H7 (cell line): ENCODE measurements at places on chromosomes 7 and 10.

GRCh38 chr7:157576415-157576814 lies 239.6 kb downstream of the DNAJB6 start:
- no peak for DNase-seq

- DNase-seq: no peak
Observed at GRCh38 chr10:93629647-93630305, 17.4 kb downstream of the PDE6C start.

DNA sequence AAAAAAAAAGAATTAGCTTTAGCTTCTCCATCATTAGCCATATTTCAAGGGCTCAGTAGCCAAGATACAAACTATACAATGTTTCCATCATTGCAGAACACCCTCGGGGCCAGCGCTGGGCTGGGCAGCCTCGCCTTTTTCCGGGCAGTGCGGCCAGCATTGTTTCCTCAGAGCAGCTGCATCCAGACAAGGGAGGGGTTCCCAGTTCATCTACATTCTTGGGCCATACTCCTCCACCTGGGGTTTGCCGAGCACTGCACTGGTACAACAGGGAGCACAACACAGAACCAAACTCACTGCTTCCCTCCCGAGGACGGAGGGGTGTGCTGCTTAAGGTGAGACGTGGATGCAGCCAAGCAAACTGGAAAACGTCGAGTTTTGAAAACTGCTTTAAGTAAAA lies 2.4 kb upstream of the PKD1L1 start:
- peak; percentile 76 for DNase-seq

DNA sequence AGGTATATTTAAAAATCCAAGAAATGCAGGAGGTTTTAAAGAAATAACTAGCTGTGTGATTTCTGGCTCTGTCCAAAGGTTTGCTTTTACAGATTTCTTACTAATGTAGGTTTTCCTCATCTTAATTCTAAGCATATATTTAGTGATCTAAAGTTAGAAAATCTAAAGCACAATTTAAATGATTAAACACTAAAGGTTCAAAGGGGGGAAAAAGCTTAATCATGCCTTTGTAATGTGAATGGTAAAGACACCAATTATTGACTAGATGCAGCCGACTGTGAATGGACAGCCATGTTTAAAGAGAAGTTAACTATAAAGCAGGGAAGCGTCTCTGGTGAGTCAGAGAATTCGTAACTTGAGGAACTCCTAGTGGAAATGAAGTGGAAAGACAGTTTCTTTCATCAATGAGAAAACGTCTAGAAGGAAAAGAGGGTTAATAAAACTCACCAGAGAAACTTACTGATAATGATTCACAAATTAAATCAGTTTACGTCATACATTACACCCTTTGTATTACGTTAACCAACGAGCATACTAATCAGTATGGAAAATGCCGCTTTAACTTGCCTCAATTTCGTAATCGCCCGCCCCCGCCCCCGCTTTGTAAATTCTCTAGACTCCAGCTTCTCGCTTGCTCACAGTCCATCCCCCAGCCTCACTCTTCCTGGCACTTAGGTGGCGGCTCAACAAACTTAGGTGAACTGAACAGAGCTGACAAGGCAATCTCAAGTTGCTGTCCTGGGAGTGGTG lies 1.1 kb upstream of the HBP1 start:
- DNase-seq: peak; percentile 15

GRCh38 chr10:70130878-70131559 lies 1.6 kb downstream of the AIFM2 start:
- DNase-seq: peak; percentile 26

- DNase-seq: no peak
Observed at GRCh38 chr10:14146025-14146424, 184.7 kb downstream of the FRMD4A start.

- no peak for DNase-seq
Observed at GRCh38 chr7:44159824-44160630, 18.9 kb upstream of the MYL7 start.

DNA sequence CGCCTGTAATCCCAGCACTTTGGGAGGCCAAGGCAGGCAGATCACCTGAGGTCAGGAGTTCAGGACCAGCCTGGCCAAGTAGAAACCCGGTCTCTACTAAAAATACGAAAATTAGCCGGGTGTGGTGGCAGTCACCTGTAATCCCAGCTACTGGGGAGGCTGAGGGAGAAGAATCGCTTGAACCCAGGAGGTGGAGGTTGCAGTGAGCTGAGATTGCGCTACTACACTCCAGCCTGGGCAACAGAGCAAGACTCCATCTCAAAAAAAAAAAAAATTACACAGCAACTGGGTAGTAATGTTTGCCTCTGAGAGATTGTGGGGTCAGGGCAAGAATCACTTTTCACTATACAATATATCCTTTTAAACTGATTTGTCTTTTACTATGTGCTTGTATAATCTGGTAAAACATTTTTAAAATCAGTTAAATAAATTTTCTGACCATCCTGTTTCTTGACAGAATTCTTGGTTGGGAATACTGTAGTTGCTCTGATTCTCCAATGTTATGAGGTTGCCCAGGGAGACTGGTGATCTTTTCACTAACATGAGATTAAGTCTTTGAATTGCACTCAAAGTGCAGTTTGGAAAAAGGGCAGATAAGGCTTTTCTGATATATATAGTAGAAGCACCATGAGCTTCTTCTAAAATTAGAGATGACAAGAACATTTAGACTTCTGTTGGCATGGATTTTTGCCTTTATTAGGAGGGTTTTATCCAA lies 1.5 kb downstream of the ENTPD7 start:
- DNase-seq: no peak

- DNase-seq: no peak
Observed at GRCh38 chr10:61974601-61975390, 73.3 kb downstream of the ARID5B start.

GRCh38 chr7:94149789-94150545 lies 145.8 kb upstream of the BET1 start:
- no peak for DNase-seq

DNA sequence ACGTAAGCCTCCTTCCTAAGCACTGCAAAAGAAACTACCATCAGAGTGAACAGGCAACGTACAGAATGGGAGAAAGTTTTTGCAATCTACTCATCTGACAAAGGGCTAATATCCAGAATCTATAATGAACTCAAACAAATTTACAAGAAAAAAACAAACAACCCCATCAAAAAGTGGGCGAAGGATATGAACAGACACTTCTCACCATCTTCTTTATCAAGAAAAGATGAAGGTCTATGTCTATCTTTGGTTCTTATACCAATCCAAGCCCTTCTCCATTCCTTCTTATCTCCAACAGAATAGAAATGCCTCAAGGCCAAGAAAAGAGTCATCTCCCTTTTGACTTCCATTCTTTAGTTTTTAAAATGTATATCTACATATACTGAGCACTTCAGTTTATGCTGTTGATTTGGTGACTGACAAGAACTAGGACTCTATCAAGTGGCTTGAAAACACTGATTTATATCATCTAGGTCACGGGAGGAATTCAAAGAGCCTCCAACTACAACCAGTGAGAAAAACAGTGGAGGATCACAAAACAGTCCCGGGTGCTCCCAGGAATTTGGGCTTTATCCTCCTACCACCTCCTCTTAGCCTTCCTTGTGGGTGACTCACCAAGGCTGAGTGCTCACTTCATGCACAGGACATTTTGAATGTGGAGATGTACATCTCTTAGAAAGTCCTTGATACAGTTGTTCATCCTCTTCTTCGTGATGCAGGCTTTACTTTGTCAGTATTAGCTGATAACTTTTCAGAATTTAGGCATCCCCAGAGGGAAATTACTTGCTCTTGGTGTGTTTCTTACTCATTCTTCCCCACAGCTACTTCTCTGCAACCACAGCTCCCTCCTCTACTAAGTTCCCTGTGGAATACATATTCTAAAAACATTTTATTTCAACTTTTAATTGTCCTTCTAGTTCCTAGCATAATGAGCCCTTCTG lies 15.4 kb downstream of the TAS2R41 start:
- no peak for DNase-seq

- DNase-seq: no peak
Observed at GRCh38 chr7:37920305-37920848, at the start of gene EPDR1. Gene EPDR1 (plus strand): TSS chr7:37920640. CDS start chr7:37920940, 300 bp downstream.

DNA sequence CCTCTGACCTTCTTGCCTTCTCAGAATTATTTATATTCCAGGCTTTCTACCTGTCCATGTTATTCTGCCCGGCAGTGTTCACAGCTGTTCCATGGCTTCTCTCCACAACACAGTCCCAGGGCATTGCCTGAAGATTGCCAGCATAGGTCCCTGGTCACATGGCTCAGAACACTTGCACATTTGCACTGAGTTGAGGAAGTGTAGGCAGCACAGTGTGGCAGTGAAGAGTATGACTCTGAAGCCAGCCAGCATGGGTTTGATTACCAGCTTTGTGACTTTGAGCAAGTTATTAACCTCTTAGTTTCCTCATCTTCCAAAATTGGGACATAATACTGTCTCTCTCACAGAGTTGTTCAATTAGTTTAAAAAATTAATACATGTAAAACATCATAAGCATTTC lies 73.2 kb upstream of the NEUROD6 start:
- no peak for DNase-seq

DNA sequence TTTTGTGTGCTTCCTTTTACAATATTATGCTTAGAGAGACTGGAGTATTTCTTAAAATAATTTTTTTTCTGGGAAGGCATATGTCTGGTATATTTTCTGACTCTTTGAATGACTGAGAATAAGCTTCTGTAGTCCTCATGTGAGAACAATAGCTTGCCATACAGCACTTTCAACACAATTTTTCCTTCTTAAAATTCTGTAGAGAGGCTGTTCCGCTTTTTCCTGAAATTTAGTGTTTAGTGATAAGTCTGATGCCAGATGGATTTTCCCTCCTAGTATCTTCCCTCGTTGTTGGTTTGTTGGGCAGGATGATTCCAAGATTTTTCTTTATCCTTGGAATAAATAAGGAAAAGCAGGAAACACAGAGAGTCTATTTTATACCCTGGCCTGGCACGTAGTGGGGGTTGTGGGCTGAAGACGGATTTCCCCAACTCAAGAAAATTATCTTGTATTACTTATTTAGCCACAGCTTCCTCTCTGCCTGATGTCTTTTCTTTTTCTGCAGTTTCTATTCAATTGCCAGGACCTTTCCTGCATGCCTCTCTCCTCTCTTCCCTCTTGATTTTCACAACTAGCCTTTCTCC lies 111.2 kb downstream of the AOAH start:
- DNase-seq: no peak

DNA sequence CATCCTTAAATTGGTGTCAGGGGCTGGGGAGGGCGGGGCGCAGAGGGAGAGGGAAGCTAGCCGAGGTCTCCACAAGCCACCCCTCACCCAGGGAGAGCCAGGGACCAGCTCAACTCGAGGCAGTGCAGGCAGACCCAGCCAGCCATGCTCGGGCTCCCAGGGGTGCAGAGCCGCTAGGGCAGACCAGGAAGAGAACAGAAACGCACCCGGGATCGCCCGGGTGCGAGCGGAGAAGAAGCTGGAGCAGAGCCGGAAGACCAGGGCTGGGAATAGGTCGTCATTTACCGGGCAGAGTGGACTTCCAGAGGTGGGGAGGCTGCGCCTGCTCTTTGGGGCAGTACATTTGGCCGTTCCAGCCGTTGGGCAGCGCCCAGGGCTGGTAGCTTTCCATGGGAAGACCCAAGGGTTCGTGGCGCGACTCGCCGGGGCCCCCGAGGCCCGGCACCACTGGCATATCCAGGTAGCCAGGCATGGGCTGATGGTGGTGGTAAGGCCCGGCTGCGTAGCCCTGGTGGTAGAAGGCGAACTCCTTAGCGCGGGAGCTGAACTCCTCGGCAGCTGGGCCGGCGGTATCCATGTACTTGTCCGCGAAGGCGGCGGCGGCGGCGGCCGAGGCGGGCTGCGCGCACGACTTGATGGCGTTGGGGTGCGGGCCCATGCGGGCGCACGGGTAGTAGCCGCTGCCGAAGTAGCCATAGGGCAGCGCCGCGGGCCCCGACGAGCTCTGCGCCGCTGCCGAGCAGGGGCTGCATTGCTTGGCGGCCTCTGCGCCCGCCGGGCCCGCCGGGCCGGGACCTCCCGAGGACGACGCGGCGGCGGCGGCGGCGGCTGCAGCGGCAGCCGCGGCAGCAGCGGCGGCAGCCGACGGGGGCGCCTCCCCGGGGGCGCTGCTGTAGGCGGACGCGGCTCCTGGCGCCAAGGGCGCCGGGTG lies 755 bp downstream of the HOXA13 start:
- DNase-seq: peak; percentile 87

GRCh38 chr10:22615819-22616499 lies 98.4 kb downstream of the PIP4K2A start:
- no peak for DNase-seq

GRCh38 chr7:131354390-131354789 lies 26.7 kb downstream of the MKLN1 start:
- DNase-seq: no peak

- DNase-seq: peak; percentile 97
Observed at GRCh38 chr10:89251409-89252224, at the start of gene LIPA. Gene LIPA (minus strand): TSS chr10:89251775. CDS start chr10:89247648, 4,127 bp downstream.

GRCh38 chr7:158252837-158253669 lies 334.6 kb downstream of the PTPRN2 start:
- peak; percentile 51 for DNase-seq

GRCh38 chr10:89926736-89927135 lies 225.3 kb downstream of the KIF20B start:
- DNase-seq: no peak

GRCh38 chr10:67779465-67780203 lies 58.4 kb downstream of the DNAJC12 start:
- DNase-seq: peak; percentile 60

DNA sequence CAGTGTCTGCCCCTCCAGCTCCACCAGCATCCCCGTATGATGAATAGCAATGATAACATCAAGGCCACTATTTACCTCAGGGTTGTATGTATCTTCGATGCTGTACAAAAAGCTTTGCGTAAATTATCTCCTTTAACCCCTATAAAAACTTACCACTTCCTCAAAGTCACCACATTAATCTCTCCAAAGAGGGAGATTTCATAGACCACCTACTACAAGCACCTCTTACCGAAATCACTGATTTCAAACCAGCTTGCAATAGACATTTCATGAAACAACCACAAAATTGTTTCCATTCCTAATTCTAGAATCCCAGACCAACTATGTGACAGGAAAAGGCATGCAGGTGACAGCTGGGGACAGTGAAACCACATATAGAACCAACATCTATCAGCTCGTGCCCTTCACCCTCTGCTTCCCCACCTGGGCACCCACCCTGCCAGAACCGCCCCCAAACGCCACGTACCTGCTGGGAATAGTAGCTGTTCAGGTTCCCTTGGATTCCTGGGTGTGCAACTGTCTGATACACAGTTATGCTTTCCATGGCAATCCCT lies 20.1 kb upstream of the MMP21 start:
- DNase-seq: no peak

DNA sequence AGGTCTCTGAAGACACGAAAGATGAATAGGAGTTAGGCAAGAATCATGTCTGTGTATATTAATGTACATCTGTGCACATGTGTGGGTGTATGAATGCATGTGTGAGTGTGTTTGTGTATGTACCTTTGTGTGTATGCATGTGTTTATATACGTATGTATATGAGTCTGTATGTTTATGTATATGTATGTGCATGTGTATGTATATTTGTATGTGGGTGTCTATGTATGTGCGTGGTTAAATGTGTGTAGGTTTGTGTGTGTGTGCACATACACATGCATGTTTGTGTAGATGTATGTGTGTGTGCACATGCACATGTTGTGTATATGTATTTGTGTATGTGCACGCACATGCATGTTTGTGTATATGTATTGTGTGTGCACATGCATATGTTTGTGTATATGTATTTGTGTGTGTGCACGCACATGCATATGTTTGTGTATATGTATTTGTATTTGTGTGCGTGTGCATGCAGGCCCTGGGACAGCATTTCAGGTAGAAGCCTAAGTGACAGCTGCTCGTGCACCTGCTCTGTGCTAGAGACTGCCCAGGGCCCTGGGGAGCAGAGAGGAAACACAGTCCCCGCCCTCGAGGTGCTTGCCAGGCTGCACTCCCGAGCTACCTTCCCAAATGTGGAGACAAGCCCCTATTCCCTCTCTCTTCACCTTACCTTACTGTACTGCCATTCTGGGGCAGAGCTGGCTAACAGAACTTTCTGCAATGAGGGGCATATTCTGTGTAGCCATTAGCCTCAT lies 12.1 kb downstream of the PNLIPRP1 start:
- no peak for DNase-seq
